Stimulated activated CD8-positive, alpha-beta memory T cell treated with anti-CD3 and anti-CD28 coated beads, Interleukin-7, amount 100 ng/mL, for 4 hours (primary cell): ENCODE measurements at places on chromosomes 5 and 9.

GRCh38 chr5:176830995-176831423 is 20.6 kb downstream of the UNC5A start:
- DNase-seq = no peak

DNA sequence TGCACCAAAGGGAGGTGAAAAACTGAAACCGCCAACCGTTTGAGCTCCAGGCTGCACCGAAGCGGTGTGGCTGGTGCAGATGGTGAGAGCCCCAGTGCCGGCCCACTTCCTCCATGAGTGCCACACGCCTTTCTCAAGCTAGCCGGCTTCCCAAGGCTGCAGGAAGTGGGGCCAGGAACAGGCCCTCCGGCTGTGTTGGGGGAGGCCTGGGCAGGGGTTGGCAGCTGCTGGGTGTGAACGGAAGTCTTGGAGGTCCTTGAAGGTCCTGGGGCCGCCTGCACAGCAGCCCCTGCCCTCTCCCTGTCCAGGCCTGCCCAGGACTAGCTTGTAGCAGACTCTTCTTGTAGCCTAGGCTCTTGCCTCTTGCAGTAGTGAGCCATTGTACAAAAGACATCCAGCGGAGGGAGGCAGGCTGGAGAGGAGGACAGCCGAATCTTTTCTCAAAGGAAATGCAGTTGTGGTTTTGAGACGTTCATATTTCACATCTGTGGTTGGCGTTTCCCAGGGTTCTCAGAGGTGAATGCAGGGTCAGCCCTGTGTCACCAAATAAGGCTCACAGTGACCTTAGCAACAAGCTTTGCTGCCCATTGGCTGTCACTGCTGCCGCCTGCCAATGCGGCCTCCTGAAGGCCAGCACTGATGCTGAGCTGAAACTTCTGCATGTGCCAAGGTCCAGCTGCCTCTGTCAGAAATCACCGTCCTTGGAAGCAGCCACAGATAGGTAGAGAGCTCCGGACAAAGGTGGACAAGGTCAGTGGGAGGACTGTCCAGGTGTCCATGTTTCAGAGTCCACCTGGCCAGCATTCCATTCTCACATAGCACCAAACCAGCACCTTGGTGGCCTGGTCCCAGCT is 23.9 kb downstream of the IRF1 start:
- no peak for DNase-seq

- DNase-seq = no peak
These were observed 31.4 kb upstream of the MYOT start for GRCh38 chr5:137836298-137836697.

DNA sequence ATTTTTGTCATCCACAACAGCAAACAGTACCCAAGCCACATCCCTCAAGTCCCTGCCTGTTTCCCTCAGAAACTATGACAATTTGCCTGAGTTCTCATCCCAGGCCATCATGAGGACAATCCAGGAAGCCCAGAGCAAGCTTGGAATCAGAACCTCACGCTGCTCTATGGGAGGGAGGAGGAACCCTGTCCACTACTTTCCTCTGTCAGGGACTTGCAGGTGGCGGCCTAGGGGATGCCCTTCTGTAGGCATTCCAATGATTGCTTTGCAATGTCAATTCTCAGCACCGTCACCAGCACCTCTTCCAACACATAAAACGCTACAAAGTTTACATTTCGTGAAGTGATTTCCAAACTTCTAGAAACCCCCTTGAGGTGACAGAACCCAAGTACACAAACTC is 170.4 kb upstream of the FSTL4 start:
- no peak for DNase-seq

- no peak for DNase-seq
These were observed 57.6 kb downstream of the IL31RA start for GRCh38 chr5:55908804-55909203.
